Tongue (tissue), 3 donors: ENCODE measurements at places on chromosomes 7 and 10.

- no peak for DNase-seq
Measured at GRCh38 chr7:124908259-124908658, 21.4 kb downstream of the POT1 start.

- DNase-seq: no peak
Measured at GRCh38 chr7:18770822-18771221, 275.3 kb downstream of the HDAC9 start.

- DNase-seq: no peak
Measured at GRCh38 chr10:35326466-35327235, 9.7 kb upstream of the CCNY start.

- DNase-seq: peak; percentile 87
Measured at GRCh38 chr10:103598654-103599115, 105.2 kb downstream of the NEURL1 start.

GRCh38 chr10:61047788-61048560 lies 104.0 kb upstream of the RHOBTB1 start:
- DNase-seq: no peak

DNA sequence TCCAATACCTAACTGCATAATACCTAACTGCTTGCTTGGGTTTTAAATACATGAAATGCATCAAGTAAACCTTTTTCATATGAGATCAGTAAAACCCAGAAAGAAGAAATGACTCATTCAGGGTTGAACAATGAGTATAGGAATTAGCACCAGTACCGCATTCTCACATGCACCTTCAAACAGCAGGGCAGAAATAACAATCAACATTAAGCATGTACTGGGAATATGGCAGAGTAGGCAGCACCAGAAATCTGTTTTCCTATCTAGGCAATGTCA lies 850.3 kb upstream of the SORCS1 start:
- no peak for DNase-seq
